Pancreas (tissue), 10 donors: ENCODE measurements at places on chromosomes 4 and X. TPM values are rescaled to one million over a fixed set of nuclear protein-coding genes. Genes with fewer than 3 reads are reported as not detected.

DNA sequence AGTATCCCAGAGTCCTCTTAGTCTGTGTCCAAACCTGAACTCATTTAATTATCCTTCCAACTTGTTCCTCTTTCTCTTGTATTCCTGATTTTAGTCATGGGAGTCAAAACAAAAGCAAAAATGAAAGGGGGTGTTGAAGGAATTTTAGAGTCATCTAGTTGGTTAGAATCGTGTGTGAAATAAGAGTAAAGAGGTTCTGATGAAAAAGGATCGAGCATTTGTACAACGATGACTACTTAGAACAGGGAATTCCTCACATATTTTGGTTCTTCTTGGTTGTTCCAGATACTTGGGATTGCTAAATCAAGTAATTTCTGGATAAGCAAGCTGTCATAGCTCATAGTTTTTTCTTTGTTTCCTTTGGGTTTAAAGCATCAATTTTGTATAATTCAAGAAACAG is 194.4 kb downstream of the BCOR start:
- H3K4me1 ChIP-seq = no peaks in the 10 kb centered on the region
- no peak overlapping the region for H3K27ac ChIP-seq
- no peaks in the 10 kb centered on the region for H3K36me3 ChIP-seq
- no peak overlapping the region for H3K4me3 ChIP-seq

Gene GAGE12H
- not detected for polyA plus RNA-seq

GRCh38 chrX:66039944-66040343 is at the start of gene VSIG4:
Gene VSIG4, minus strand, starts transcription at chrX:66040080. Its CDS starts 82 bp downstream, at chrX:66039998.
- H3K27me3 ChIP-seq = no peaks in the 10 kb centered on the region
- H3K4me1 ChIP-seq = no peaks in the 10 kb centered on the region
- H3K4me3 ChIP-seq = no peak within 1 kb of the TSS

DNA sequence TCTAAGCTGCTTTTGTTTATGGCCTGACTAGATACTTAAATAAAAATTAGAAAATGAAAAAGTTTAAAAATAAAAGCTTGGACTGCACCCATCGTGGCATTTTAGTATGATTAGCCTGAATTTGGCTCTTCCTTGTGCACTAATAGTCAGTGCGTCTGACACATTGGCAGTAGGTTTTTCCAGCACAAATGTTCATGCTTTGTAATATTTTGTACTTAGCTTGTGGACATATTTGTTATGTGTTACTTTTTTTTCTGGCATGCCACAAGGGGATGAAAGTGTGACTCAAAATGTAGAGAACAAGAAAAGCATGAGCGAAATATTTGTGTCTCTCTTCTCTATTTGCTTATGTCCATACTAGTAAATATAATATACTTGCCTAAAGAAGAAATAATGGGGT is 359.3 kb downstream of the ADGRL3 start:
- H3K4me1 ChIP-seq = no peaks in the 10 kb centered on the region
- H3K27ac ChIP-seq = no peak overlapping the region
- H3K4me3 ChIP-seq = no peak overlapping the region
- no peak for DNase-seq
- H3K36me3 ChIP-seq = no peaks in the 10 kb centered on the region

- no peak overlapping the region for H3K4me3 ChIP-seq
- DNase-seq = no peak
- H3K27me3 ChIP-seq = no peaks in the 10 kb centered on the region
- no peaks in the 10 kb centered on the region for H3K4me1 ChIP-seq
- H3K27ac ChIP-seq = no peak overlapping the region
These were observed 44.9 kb downstream of the CCNG2 start for GRCh38 chr4:77201857-77202256.

DNA sequence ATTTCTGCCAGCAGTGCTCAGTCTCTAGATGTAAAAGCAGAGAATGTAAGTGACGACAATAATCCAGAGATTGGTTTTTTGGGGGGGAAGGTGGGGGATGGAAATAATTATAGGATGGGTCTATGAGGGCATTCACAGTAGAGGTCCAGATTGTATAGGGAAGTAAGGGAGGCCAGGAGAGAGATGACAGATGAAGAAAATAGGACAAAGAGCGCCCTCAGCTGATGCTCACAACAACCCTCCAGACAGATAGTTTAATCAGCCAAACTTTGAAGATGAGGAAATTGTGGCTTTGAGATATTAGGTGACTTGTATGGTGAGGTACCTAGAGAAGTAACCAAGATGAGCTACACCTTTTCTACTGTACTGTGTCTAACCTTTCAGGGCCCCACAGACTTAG is 137.9 kb downstream of the MAGEB17 start:
- no peak overlapping the region for H3K4me3 ChIP-seq
- H3K27me3 ChIP-seq = peaks cover 10% of the 10 kb centered on the region
- no peaks in the 10 kb centered on the region for H3K4me1 ChIP-seq
- no peaks in the 10 kb centered on the region for H3K36me3 ChIP-seq
- DNase-seq = no peak

- no peak for DNase-seq
- no peaks in the 10 kb centered on the region for H3K27me3 ChIP-seq
- H3K36me3 ChIP-seq = no peaks in the 10 kb centered on the region
These were observed 5.5 kb downstream of the GSTCD start for GRCh38 chr4:105714071-105714521.

- no peaks in the 10 kb centered on the region for H3K36me3 ChIP-seq
- H3K4me1 ChIP-seq = no peaks in the 10 kb centered on the region
- H3K27me3 ChIP-seq = no peaks in the 10 kb centered on the region
These were observed 49.3 kb upstream of the EPHA5 start for GRCh38 chr4:65719635-65720034.

Gene ARMCX1
- 16.8 TPM for polyA plus RNA-seq

DNA sequence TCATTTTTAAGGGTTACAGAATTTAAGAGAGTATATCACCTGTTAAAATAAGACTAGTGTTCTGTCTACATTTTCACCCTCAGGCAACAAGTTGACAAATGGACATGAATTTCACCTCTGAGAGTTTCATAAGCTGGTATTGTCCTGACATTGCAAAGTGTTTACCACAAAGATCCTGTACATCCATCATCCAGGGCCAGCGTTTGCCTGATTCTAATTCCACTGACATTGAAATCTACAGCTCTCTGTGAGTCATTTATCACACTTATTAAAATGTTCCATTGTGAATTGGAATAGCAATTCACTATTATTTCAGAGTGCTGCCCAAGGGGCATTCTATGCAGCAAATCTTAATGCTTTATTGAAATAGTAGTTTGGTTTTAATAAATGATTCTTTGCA is 1499.4 kb upstream of the PCDH7 start:
- no peaks in the 10 kb centered on the region for H3K27me3 ChIP-seq
- H3K36me3 ChIP-seq = no peaks in the 10 kb centered on the region
- no peak for DNase-seq
- H3K27ac ChIP-seq = no peak overlapping the region
- no peaks in the 10 kb centered on the region for H3K4me1 ChIP-seq

DNA sequence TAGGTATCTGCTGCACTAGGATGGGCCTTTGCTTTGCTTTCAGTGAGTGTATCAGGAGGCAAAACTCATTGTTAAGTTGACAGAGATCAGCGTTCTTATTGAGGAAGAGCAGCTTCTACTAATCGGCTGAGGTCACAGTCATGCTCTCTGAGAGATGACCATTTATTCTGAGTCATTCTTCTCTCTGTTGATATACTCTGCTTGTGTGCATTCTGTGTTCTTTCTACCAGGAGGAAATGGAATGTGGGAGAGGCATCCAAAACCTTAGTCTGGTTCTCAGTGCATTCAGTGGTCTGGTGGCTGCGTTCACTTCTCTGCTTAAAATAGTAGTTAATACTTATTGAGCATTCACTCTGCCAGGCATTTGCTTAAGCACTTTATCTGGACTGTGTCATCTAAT is 66.2 kb downstream of the RRAGB start:
- H3K27ac ChIP-seq = no peak overlapping the region
- no peaks in the 10 kb centered on the region for H3K4me1 ChIP-seq
- no peak for DNase-seq
- no peaks in the 10 kb centered on the region for H3K36me3 ChIP-seq
- H3K4me3 ChIP-seq = no peak overlapping the region

DNA sequence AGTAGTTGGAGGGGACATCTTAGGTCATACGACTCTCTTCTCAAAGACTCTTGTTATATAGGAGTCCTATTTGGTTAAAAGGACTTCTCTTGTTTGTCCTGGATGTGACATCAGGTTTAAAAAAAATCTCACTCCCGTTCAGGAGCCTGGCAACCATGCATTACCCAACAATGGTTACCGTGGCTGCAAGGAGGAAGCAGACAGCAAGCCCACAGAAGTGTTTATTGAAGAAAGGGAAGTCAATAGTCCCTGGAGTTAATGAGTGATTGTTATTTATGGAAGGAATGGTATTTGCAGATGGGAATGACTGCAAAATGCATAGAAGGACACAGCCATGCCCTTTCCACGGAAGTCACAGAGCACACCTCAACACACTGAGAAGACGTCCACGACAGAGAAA is 75.9 kb upstream of the ENPP6 start:
- DNase-seq = no peak
- no peaks in the 10 kb centered on the region for H3K27me3 ChIP-seq
- no peaks in the 10 kb centered on the region for H3K36me3 ChIP-seq
- no peak overlapping the region for H3K27ac ChIP-seq
- H3K4me3 ChIP-seq = no peak overlapping the region

- no peak overlapping the region for H3K27ac ChIP-seq
- no peaks in the 10 kb centered on the region for H3K27me3 ChIP-seq
- DNase-seq = no peak
- H3K4me3 ChIP-seq = no peak overlapping the region
These were observed 30.8 kb upstream of the VCX2 start for GRCh38 chrX:8201896-8202331.

Gene NIPAL1
- polyA plus RNA-seq = 0.96 TPM

Gene EFNB1
- 5.9 TPM for polyA plus RNA-seq

DNA sequence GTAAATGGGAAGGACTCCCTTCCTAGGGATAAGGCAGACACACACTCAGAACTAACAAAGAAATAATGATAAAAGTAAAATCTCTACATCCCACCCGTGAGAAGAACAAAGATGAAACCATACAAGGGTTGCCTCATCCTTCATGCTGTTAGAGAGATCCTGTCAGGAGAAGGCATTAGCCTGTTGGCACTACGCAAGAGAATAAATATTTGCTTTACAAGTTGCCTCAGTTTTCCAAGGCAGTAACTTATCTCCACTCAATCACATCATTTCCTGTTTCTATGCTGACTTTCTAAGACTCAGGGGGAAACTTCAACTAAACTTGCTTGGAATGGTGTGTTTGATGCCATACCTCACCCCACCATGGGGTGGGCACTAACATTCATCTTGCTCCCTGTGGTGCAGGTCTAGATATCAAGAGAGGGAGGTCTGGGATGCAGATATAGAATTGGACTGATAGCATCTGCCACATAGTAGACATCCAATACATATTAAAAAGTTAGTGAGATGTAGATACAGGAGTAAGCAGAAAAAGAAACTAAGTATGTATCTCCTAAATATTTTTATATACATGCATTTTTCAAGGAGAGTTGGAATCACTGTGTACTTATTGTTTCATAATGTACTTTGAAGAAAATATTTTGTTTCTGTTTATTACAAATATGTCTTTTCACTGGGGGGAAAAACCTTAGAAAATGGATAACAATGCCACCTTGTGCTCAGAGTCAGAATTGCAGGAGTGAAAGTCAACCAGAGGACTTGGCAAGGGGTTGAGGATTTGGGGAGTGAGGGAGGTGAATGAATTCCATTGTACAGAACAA is 57.2 kb upstream of the BEX4 start:
- H3K27ac ChIP-seq = no peak overlapping the region
- H3K27me3 ChIP-seq = peaks cover 7% of the 10 kb centered on the region
- no peaks in the 10 kb centered on the region for H3K36me3 ChIP-seq
- no peaks in the 10 kb centered on the region for H3K4me1 ChIP-seq
- peak; percentile 18 for DNase-seq
- no peak overlapping the region for H3K4me3 ChIP-seq

DNA sequence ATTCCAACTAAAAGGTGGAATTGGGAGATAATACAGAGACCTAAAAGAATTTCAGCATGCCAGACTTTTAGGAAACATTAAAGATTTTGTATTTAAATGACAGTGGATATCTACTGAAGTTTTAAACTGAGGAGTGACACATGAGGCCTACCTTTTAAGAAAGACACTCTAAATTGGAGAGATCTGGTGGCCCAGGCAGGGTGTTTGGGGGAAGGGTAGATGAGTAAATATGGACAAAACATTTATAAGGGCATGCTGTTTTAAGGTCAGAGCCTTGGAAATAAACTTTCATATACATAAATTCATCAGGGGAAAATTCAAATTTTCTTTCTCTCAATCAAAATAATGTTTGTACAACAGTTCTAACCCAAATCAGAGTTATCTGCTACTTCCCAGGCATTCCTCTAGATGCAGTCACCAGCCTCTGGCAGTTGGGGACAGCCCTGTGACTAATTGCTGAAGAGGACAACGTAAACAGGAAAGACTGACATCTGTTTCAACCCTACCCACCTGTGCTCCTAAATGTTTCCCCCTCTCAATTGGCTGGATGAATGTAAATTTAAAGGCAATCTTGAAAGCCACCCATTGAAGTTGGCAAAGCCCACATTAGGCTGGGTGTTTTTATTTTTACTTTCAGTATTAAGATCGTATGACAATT is 1646.9 kb upstream of the ADGRL3 start:
- H3K36me3 ChIP-seq = no peaks in the 10 kb centered on the region
- H3K4me1 ChIP-seq = no peaks in the 10 kb centered on the region
- no peaks in the 10 kb centered on the region for H3K27me3 ChIP-seq
- H3K27ac ChIP-seq = no peak overlapping the region
- H3K4me3 ChIP-seq = no peak overlapping the region

Gene LNX1
- 9.5 TPM for polyA plus RNA-seq

GRCh38 chr4:165828928-165829327 is 44.1 kb upstream of the TLL1 start:
- H3K4me1 ChIP-seq = no peaks in the 10 kb centered on the region
- no peak overlapping the region for H3K4me3 ChIP-seq
- no peaks in the 10 kb centered on the region for H3K36me3 ChIP-seq
- no peak for DNase-seq

DNA sequence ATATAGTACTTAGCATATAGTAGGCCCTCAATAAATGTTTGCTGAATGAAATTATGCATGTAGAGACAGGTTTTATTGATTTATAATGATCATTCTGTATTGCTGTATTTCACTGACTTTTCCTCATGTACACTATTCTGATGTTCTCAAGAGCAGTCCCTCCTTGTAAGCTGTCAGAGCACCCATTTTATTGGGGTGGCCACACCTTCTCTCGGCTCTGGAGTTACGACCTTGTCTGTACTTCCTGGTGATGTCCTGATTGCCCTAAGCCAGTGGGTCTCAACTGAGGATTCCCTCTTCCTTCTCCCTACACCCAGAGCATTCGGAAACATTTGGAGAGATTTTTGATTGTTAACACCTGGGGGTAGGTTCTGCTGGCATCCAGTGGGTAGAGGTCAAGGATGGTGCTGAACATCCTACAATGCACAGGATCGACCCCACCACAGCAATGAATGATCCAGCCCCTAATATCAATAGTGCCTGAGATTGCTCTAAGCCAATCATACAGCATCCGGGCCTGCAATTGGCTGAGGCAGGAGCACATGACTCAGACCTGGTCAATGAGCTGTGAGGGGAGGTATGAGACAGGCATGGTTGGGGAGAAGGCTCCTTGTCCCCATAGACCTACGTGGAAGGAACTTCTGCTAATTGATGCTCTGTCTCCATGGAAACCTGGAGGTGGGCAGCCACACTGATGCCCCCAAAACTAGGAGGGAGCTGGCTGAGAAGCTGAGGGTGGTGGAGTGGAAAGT is 58.8 kb downstream of the CLDN34 start:
- H3K36me3 ChIP-seq = no peaks in the 10 kb centered on the region
- no peaks in the 10 kb centered on the region for H3K27me3 ChIP-seq
- no peak for DNase-seq
- no peaks in the 10 kb centered on the region for H3K4me1 ChIP-seq
- no peak overlapping the region for H3K4me3 ChIP-seq
